Bone marrow (tissue), 2 donors: ENCODE measurements at places on chromosomes 12 and 14.

GRCh38 chr14:25848601-25849000, 749.2 kb downstream of the NOVA1 start:
- DNase-seq: no peak

GRCh38 chr14:71574976-71575375, 357.3 kb upstream of the RGS6 start:
- no peak for DNase-seq

DNA sequence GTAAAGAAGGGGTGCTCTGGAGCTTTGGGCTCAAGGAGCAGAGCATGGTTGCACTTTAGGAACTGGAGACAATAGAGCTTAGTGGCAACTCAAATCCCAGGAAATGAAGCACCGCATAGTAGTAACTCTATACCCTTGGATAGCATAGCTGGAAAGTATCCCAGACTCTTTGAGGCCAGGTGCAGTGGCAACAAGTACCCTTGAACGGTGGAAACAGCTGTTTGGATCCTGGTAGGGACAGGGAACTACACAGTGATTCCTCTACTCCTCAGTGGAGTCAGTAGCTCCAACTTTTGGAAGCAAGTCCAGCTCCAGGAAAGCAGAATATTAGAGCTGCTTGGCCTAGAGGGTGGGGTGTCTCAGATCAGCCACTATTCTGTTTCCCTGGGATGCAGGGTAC, 129.0 kb upstream of the WSCD2 start:
- no peak for DNase-seq

- no peak for DNase-seq
Measured at GRCh38 chr14:33460164-33460563, 490.7 kb downstream of the EGLN3 start.

DNA sequence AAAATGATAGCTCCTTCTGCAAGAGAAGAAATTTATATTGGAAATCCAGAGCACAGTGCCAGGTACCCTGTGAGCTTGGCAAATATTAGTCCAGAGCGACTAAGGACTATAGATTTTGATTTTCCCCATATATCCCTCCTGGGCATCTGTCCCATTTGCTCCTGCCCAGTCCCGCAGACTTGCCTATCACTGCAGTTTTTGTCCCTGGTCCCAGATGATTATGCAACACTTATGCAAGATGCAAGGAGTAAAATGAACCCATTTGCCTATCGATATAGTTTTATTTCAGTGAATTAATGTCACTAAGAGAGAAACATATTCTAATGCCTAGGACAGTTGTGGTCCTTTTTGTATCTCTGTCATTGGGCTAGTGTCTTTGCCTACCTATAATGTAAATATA, 215.9 kb upstream of the BMP4 start:
- no peak for DNase-seq

GRCh38 chr14:83923842-83924241, 1606.1 kb upstream of the FLRT2 start:
- no peak for DNase-seq

DNA sequence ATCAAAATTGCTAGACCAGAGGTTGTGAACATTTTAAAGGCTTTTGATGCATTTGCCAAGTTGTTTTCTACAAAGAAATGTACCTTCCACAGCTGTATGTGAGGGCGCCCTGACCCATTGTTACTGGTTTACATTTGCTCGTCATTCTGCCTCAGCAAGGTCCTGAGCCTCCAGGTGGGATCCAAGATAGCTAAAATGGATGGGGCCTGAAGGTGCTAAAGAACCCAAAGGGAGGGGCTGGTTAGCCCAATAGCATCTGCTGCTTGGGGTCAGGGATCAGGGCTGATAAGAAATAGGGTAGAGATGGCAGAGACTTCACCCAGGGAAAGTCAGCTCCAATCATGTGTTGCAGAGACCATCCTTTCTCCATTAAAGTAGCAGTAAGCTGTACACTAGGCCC, 43.1 kb downstream of the GALNT16 start:
- no peak for DNase-seq

DNA sequence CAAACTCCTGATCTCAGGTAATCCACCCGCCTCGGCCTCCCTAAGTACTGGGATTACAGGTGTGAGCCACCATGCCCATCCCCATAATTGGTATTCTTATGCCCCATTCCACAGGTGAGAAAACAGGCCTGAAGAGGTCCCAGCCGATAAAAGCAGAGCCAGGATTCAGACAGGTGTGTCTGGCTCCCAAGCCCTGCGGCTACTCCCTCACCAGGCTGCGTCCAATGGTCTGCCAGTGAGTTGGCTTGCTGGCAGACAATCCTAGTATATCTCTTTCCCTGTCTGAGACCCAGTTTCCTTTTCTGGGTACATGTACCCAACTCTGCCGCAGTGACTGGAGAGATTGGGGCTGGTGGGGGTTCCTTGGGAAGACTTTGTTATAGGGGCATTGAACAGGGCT, 1.9 kb upstream of the TSPAN9 start:
- no peak for DNase-seq

DNA sequence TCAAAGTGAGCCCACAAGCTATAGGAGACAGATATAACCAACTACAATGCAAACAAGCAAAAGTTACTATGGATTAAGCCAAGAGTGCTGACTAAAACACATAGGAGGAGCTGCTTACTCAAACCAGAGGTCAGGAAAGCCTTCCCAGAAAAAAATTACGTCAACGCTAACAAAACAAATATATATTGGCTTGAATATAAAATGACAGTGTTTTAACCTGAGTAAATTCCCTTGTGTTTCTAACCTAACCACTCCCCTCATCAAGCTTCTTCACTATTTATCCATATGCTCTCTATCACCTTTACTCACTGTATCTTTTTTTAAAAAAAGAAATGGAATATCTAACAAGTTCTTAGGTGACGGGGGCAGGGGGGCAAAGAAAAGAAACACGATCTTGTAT, 115.9 kb downstream of the MED13L start:
- DNase-seq: no peak

GRCh38 chr14:50943943-50944646, at the start of gene PYGL:
PYGL (minus strand) TSS chr14:50944483; CDS start chr14:50944403, 80 bp downstream.
- DNase-seq: peak; percentile 51

DNA sequence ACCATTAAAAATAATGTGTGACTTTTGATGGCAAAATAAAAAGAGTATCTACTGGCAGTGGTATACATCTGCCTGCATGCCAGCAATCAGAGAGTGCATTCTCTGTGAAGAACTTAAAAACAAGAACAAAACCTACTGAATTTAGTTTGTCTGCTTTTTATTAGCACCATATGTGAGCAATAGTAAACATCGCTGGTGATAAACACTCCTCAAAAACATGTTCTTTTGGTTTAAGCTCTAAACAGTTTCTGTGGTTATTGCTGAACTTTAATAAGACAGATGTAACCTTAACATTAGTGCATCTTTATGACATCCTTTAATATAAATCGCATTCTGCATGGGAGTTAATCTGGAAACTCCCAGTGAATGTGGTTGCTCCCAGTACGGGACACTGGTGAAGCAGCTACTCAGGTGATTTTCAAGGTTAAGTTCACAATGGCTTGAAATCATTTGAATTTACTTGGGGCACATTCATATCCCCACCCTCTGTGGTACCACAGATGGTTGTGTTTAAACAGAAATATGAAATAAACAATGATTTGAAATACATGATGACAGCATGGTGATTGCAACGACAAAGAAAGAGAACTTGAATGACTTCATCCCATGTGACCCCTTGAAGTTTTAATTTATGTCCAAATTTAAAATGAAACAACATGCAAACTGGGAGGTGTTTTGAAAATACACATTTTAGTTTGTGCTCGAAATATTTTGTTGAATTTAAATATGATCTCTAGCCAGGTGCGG, 285.9 kb downstream of the FOXN3 start:
- no peak for DNase-seq

- no peak for DNase-seq
Measured at GRCh38 chr14:62451221-62451620, 594.0 kb downstream of the KCNH5 start.

- no peak for DNase-seq
Measured at GRCh38 chr12:88227871-88228270, 85.8 kb downstream of the TMTC3 start.

DNA sequence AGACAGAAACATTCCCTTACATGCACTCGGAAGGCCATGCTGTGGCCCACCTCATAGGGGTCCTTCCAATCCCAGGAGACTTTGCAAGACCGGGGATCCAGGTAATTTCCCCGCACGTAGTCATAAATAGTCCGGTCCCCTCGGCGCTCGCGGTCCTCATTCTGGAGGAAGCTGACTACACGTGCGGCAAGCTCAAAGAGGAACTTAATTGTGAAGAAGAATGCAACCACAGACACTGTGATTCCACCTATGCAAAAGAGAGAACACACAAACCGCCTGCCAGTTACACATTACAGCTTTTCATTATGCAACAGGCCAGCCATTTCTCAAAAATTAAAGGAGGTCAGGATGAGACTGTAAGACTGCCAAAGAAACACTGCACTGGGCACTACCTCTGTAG, 28.4 kb downstream of the AREL1 start:
- peak; percentile 62 for DNase-seq

DNA sequence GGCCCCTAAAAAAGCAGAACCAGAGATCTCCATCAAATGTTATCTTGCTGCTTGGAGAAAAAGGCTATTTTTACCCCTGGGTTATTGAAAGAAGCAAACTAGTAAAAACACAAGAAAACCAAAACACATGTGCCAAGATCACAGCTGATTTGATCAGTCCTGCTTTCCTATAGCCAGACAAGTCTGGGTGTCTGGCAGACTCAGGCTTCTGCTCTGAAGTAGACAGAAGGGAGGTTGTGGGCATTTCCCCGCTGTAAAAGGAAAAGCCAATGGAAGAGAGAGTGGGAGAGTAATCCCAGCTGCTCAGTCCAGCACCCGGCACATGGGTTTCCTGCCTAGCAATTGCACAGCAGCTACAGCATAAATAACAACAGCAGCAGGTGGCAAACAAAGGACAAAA, 177.9 kb downstream of the PHLDA1 start:
- no peak for DNase-seq
